Stimulated activated CD4-positive, alpha-beta T cell treated with anti-CD3 and anti-CD28 coated beads, Interleukin-2, amount 100 ng/mL, for 24 hours (primary cell): ENCODE measurements at places on chromosomes 5 and 9.

DNA sequence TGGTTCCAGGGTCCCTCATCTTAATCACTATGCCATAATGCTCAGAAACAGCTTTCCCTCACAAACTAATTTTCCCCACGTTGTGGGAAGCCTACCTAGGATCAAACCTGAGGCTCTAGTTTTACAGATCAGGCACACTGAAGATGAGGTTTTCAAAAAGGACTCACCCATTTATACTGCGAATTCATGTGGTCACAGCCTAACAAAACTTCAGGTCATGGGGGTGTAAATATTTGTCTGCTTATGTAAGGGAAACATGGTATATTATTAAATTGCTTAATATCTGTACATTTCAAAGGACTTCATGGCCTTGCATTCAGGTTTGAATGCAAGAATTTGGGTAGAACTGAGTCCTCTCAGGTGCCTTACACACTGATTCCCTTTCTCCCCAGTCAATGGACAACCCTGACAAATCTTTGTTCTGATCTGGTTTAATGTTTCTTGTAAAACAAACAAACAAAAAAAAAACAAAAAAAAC, 12.1 kb downstream of the ZFAND5 start:
- no peak for DNase-seq

GRCh38 chr9:110143950-110144545, 63.9 kb downstream of the C9orf152 start:
- DNase-seq, result no peak

DNA sequence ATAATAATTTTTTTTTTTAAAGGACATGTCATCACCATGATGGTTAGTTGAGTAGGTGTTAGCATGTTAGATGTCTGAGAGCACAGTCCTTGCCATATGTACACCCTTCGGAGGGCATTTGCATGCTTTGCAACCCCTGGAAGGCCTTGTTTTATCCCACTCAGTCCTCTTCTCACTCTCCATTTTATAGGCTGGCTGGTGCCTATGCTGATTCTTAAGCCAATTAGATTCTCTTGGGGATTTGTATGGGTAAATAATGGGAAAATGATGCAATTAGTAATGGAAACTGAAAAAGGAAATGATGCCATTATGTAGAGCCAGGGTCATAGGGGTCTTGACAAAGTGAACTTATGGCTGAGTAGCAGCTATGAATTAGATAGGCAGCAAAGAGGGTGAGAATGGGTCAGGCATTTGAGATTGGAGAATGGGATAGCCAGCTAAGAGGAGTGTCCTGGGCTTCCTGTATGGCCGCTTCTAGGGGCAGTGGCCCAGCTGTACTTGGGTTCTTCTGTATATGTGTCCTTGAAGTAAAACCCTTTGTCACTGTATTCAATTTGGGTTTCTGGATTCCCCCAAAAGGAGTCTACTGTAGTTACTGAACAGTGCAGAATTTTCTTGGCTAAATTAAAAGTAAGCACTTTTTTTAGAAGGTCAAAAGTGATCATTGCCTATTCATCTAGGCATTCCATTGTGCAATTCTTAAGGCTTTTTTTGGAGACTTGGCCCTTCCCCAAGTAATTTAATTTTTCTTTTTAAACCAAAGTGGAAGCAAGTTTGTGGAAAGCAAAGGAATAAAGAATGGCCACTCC, 31.6 kb downstream of the LRRTM2 start:
- DNase-seq, result no peak

- no peak for DNase-seq
Measured at GRCh38 chr5:140118302-140118936, 4.5 kb downstream of the PURA start.

- no peak for DNase-seq
Measured at GRCh38 chr5:5145651-5146529, 5.8 kb downstream of the ADAMTS16 start.

- DNase-seq, result peak; percentile 57
Measured at GRCh38 chr5:179803651-179804554, 2.8 kb downstream of the MGAT4B start.

DNA sequence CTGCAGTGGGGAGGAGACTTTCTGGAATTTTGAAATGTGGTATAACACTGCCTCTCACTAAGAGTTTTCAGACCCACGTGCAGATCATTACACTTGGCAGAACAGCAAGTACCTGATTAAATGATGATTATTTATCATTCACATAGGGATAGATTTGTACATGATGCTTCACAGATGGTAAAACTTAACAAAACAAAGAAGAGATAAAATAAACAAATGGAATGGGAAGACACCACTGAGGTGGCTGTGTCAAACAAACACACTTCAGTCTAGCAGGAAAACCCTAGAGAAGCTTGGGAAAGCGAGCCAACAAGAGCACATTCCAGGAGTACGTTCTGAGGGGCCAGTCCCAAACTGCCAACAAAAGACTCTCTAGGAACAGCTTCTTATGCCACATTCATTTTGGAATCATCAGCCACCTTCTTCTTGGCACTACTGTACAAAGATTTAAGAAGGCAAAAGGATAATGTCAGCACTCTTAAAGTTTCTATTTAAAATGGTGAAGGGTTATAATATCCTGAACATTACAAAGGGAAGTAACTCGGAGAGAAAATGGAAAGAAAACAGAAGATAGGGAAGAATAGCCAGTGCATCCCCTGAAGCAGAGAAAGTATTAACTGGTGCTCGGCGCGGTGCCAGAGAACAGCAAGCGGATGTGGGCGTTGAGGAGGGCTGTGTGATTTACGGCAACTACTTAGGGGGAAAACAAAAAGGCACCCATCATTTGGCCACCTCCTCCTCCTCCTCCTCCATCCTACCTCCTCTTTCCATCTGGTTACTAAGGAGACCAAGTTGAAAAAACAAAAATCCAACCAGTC, 1.6 kb downstream of the MED27 start:
- peak; percentile 34 for DNase-seq

DNA sequence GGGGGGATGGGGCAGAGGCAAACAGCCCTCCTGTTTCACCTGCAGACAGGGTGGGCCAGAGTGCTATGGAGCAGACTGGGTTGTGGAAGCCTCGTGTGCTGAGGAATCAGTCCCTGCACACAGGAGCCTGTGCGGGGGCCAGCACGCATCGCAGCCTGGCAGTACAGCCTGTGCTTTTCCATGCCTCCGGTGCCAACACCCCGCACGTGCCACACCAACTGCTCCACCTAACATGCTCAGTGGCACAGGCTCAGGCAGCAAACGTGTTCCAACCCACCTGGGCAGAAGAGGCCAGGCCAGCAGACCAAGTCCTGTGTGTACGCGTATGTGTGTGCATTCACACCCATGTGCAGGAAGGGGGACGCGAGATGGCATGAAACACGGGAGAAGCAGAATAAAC, 37.4 kb upstream of the FBXW11 start:
- no peak for DNase-seq

DNA sequence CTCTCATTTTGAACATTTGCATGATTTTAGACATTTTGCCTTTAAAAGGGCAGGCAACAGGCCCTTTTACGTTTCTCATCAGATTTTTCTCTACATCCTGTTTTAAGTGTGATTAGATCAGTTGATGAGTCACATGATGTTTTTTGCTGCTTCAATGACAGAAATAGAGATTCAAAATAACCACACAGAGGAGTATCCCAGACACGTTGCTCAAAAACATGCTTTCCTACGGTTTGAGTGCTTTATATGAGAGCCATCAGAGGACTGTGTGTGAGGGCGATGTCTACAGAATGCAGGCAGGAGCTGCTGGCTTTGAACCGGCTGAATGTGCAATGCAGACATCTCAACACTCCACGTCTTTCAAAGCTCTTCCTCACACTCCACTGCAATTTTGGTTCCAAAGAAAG, 42.1 kb downstream of the OTULIN start:
- peak; percentile 43 for DNase-seq

GRCh38 chr5:173236531-173237142, 1.6 kb upstream of the NKX2-5 start:
- DNase-seq, result no peak

GRCh38 chr9:82555431-82556051, 507.4 kb downstream of the RASEF start:
- DNase-seq, result no peak

- no peak for DNase-seq
Measured at GRCh38 chr5:38148021-38148625, 110.2 kb upstream of the EGFLAM start.

DNA sequence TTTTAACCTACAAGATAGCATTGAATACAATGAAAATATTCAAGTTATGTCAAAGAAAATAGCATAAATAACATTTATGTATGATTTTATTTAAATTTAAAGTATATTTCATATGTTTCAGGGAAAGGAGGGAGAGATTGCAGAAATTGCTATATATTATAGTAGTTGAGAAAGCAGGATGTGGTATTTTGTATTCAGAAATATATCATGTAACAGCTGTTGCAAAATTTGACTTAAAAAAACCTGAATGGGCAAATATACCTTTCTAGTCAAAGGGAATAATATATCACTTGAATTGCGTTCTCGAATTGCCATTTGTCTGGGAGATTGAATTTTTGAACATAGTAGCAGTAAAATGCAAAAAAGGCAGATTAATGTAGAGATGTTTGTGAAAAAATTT, 80.6 kb downstream of the PAM start:
- no peak for DNase-seq

GRCh38 chr5:40321514-40321913, 358.2 kb upstream of the PTGER4 start:
- DNase-seq, result no peak

DNA sequence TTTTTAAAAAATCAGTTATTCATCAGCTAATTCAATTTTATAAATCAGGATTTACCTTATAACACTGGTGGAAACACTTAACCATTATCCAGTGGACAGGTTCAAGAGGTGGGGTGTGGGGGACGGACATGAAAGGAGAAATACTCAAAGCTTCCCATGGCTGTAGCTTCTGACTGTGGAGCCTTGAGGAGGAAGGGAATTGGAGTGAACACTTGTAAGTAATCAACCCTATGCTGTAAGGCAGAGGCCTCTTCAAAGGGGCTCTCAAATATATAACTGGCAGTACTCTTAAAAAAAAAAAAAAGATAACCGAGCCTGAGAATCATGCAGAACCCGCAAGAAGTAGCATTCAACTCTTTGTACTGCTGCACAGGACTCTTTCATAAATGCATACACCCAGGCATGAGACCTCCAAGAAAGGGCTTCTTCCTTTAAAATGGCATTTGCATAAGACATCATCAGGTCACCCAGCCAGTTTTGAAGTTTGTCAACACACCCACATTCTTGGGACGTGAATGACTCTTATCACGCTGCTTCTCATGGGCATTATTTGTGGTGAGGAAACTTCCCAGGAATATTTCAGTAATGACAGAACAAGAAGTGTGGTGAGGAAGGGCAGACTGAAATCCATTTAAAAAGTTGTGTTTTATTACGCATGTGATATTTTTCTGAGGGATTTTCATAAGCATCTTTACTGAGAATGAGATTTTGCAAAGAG, 8.1 kb downstream of the OSMR start:
- DNase-seq, result no peak

- no peak for DNase-seq
Measured at GRCh38 chr9:83182071-83182470, 119.1 kb upstream of the RASEF start.

GRCh38 chr9:17484906-17485305, 94.0 kb upstream of the SH3GL2 start:
- no peak for DNase-seq

GRCh38 chr9:70120834-70121510, 77.3 kb downstream of the MAMDC2 start:
- no peak for DNase-seq

DNA sequence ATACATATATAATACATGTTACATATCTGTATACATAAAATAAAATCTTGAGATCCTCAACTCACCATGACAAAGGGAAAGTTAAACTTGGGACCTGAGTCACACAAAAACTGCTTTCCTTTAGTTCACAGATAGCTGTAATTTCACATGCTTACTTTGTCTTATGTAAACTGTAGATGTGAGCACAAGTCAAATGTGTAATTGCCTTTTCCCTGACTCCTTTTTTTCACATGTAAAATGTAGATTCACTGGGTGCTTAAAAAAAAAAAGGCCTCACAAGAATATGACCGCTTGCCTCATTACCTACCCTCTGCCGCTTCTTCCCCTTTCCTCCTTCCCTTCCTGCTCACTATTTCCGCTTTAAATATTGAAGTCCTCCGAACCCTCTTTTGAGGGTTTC, 21.9 kb upstream of the FAM169A start:
- no peak for DNase-seq

DNA sequence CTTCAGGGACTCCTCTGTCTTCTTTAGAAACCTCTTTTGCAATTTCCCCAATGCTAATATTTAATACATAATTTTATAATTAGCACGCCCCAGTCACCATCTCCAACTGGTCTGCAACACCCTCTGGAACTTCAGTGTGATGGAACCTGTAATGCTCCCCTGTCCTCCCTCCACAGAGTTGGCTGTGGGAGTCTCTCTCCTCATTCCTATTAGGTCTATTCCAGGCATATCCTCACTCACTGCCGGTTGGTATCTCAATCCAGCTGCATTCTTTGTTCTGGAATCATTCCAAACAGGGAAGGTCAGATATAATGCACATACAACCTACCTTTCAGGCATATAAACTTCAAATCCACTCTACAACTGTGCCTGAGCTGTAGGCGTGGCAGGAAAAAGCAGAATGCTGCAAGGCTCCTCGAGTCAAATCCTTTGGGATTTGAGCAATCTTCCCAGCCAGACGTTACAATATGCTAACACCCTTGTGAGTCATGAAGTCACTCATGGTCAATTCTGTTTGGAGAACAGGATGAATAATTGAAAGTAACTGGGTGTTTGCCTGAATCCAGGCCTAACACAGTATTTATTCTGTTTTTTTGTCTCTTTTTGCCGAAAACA, 293.8 kb downstream of the CWC27 start:
- DNase-seq, result no peak

DNA sequence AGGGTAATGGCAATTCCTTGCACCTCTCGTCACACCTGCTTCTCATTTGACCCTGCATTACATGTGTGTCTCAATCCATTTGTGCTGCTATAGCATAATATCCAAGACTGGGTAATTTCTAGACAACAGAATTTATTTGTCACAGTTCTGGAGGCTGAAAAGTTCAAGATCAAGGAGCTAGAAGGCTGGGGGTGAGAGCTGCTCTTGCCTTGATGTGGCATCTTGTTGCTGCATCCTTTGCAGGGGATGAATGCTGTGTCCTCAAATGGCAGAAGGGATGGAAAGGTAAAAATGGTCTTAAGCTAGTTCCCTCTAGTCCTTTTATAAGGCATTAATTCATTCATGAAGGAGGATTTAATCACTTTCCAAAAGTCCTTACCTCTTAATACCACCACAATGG, 323.7 kb upstream of the RPS23 start:
- DNase-seq, result no peak

- DNase-seq, result no peak
Measured at GRCh38 chr5:34485768-34486030, 170.4 kb upstream of the RAI14 start.
